OCI-M1 (cell line): ENCODE measurements at places on chromosomes 12 and 14.
A peak's percentile ranks its signal among the peaks of the same experiment; 100 is the strongest.

DNA sequence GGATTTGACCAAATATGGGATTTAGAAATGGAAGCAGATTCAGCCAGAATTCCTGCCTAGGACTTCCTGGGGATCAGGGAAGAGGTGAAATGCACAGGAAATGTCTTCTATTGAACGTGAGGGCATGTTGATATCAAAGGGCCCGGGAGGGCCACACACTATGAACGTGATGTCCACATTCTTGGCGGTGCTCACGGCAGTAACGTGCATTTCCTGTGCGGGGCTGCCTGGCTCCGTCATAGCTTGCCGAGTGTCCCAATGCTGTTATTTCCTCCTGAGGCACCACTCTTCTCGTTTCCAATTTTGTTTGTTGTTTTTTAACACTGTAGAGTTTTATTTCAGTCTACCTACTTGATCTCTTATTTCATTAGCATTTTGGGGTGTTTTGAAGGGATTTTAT lies 67.3 kb downstream of the ZNF664 start:
- no peak for DNase-seq

DNA sequence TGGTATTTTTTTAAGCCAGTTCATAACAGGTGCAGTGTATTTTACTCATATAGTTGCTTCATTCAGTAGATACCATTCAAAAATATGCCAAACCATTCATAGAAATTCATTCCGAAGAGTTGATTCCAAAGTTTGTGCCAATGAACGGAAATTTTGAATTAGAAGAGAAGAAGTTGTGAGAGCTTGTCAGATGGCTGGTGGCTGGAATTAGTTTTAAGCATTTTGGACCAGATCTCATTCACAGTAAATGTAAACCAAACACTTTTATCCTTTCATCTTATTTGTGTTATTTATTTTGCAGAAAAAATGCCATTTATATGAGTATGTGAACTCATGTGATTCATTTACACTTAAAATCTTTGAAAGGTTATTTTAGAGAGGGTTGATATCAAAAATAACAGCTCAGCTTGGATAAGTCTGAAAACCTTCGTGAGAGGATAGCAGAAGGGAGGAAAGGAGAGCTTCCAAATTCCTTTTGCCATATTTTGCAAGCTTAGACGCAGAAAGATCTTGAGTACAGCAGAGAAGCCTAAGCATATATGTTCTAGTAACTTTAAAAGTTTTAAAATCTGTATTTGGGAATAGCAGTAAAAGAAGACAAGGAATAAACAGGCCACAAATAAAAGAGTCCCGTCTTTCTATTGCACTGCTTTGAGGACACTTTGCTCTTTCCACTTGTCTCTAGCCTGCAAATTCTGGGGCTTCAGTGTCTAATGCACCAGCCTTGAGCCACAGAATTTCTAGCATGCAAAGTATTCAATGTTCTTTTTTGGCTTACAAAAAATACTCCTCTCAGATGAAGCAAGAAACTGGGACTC lies 253.6 kb upstream of the FLRT2 start:
- DNase-seq, result no peak

DNA sequence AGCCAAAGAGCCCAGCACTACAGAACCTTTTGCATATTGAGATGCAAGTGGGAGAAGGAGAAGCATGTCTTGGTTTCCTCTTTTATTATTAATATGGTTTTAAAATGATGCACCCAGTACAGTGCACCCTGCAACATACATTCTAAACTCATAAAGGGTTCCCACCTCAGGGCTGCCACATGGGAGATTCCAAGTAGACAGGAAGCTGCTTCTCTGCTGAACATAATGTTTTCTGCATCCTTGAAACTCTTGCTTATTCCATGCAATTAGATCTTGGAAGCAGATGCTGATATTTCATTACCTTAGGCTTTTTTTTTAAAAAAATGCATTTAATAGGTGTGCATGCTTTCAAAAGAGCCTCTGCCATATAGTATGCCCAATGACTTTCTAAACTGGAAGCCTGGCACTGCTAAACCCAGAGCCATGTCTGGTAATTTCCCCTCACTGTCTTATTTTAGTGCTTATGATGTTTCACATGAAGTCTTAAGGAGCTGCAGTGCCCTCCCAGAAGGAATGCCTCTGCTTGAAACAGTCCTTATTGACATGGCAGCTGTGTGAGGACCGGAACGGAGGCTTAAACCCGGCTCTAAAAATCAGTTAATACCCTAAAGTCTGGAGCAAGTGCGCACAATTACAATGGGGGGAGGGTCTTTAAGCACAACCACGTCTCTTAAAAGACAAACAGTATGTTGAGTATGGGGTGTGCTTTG lies 2.0 kb upstream of the SIX1 start:
- DNase-seq, result no peak

GRCh38 chr12:71465796-71466195 lies 26.2 kb downstream of the LGR5 start:
- DNase-seq, result peak; percentile 80

DNA sequence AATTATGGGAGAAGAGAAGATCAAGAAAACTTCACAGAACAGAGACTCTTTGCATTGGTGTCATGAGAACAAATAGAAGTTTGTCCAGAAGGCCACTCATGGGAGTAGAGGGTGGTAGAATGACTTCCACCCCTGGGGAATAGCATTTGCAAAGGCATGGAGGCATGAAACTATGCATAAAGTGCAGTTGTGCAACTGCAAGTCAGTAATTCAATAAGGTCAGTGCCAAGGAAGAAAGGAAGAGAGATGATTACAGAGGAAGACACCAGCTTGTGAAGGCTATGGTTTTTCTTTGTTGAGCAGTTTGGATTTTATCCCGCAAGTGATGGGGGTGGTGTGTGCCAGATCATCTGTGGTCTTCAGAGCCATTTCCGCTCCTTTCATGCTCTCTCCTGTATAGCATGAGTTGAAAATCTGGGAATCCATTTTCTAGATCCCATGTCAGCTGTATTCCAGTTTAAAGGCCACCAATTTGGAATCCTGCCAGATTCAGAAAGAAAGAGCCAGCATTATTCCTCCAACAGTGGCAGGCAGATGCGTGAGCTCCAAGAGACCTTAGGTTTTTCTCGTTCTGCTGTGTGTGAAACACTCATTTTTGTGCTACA lies 67.6 kb upstream of the GRIN2B start:
- DNase-seq, result no peak

- DNase-seq, result no peak
Measured at GRCh38 chr12:25549120-25549519, 4.0 kb downstream of the LMNTD1 start.

GRCh38 chr14:35299708-35300107 lies 7.5 kb downstream of the PSMA6 start:
- no peak for DNase-seq

DNA sequence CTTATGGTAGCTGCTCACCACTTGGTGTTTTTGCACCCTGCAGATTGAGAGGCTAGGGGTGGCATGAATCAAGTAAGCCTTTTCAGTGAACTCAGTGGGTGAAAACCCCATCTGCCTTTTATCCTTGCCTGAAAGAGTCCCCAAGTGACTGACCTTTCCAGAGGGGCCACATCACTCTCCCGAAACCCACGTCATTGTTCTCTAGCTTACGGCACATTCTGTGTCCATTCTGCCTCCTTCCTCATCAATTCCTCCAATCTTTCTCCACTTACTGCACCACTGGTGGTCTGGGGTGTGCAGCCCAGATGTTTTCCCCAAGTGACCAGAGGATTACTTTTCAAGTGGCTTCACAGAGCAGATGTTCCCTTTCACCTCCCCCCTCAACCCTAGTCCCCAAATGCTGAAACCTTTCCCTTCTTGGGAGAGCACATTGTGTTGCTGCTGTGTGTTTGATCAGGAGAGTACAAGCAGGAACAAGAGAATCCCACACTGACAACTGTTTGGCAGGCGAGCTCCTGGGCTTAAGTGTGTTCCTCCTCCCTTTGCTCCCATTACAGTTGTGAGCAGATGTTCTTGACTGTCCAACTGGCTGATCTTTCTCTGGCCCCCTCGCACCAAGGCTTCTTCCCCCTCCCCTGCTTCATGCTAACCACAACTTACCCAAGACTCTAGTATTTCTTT lies 138.0 kb upstream of the IGF1 start:
- no peak for DNase-seq

DNA sequence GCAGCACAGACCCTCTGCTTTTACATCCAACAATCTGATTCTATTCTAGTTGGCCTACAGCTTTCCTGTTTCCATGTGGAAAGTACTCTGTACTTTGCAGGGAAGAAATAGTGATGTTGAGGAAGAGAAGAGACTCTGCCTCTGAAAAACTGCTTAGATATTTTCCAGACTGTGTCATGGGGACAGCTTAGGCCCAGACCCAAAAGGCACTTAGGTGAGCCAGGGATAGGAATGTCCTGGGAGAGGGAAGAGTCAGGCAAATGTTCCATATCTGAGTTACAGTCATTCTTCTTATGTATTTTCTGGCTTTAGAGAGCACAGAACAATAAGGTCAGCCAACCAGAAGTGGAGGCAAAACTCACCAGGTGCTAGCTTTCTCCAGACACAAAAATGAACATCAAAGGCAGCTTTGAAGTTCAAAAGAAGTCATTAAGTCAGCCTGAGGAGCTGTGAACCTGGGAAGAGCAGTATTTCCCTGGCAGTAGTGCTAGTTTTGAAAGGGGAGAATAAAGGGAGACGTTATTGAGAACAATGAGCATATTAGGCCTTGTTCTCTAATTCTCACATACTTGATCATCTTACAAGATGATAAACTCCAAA lies 199.7 kb upstream of the LMNTD1 start:
- DNase-seq, result no peak

GRCh38 chr14:28375295-28375694 lies 391.3 kb upstream of the FOXG1 start:
- DNase-seq, result peak; percentile 84

DNA sequence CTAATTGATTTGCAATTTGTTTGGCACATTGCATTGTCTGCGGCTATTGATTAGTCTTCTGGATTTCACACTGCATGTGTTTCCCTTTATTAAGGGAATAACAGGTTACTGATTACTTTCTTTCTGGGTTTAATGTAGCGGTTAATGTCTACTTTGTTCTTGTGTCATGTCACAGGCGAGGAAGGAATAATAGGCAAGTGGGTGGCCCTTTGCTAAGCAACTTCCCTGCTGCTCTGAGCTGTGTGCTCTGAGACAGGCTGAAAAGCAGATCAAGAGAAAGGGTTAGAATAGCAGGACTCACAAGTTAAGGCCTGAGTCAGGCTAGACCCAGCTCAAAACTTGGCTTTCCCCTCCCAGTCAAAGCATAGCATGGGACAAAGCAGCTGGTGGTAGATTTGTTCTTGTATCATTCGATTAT lies 77.2 kb downstream of the NKX2-1 start:
- DNase-seq, result no peak

GRCh38 chr12:110351119-110351518 lies 52.4 kb downstream of the ANAPC7 start:
- DNase-seq, result no peak

DNA sequence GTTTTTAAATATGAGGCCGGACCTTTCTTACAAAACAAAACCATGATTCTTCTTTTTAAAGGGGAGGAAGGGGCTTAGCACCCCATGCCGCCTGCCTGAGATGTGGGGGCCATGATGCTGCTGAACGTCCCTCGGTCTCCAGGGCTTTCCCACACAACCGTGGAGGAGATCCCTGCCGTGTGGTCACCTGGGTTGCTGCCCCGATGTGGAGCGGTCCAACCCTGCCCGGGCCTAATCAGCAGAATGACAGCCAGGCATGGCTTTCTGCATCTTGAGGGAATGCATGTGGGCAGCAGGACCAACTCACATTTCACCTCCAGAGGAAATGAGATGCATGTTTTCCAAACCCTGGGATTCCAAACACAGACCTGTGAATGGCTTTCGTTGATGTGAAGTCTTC lies 48.9 kb upstream of the C14orf180 start:
- no peak for DNase-seq

DNA sequence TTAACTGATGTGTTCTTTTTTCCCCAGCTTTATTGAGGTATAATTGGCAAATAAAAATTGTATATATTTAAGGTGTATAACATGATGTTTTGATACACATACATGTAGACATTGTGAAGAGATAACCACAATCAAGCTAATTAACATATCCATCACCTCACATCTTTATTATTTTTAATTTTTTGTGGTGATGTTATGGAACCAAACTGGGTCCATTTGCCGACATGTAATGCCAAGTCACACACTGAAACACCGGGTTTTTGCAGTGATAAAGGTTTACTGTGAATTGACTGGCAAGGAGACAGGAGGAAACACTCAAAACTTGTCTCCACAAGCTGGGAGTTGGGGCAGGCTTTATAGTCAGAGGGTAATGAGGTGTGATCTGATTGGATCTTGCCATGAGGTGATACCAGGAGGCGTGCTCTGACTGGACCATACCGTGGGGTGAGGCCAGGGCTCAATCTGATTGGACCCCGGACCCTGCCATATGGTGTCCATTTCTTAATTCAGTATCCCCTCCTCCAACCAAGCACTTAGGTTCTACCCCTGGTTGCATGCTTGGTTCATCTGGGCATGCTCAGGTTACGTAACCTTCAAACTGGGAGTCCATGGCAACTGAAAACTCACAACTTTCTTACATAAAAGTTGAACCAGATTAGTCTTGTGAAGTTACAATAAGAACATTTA lies 11.8 kb upstream of the WSCD2 start:
- DNase-seq, result peak; percentile 67

- DNase-seq, result no peak
Measured at GRCh38 chr12:101928556-101928955, 51.2 kb downstream of the DRAM1 start.

GRCh38 chr12:62258941-62259630 lies 1.1 kb upstream of the USP15 start:
- DNase-seq, result peak; percentile 82

DNA sequence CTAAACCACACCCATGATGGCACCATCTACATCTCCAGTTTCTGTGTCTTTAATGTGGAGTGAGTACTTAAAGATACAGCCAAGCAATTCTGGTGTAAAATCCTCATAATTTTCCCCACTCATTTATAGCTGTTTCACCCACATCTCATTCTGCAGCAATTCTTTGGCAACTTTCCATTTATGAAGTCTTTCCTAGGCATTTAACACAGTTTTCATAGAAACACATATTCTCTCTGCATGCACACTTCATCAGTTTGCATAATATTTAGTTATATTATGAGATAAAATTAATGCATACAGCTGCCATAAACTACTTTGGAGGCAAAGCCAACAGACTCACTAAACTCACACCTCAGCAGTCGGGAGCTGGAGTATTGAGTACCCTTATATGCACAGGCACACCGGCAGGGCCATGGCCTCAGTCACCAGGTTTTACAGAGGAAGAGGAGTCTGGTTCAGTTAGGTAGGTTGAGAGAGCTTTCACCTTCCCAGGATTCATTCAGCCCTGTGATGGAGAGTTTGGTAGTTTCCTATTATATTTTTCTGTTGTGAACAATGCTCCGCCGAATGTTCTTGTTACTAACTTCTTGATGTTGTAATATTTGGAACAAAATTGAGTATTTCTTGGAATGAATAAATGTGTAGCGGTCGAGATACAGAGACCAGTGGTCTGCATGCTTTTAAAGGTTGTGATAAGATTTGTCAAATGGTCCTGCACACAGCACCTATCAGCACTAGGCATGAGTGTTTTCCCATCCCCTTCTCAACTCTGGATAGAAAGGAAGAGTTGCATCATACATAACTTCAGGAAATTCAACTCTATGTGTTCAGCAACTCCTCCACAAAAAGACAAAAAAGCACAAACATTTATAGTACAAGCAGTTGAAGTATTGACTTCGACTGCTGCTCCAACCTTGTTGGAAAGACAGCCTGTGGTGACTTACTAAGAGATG lies 123.5 kb downstream of the TTC8 start:
- DNase-seq, result peak; percentile 1

GRCh38 chr12:12717586-12718380 lies 615 bp downstream of the CDKN1B start:
- DNase-seq, result peak; percentile 58
